ENCODE measurements at places on chromosomes 7 and 10.
A peak's percentile ranks its signal among the peaks of the same experiment; 100 is the strongest.

- no peak for DNase-seq
Observed at GRCh38 chr10:119367841-119368549, 160.6 kb downstream of the GRK5 start.

DNA sequence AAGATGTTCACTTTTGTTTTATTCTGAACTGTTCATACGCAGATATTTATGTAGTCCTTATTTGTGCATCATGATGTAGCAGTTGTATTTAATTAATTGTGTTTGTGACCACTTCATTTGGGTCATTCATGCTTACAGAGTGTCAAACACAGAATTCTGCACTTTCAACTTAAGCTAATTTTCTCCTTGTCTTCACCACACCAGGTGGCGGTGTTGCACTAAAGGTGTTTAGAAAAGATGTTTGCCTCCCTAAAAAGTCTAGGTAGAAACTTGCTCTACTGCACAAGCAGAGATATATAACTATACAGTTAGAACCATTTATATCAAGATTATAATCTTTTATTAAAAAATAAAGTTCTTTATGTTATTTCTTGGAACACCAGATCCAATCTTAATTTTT is 1.3 kb upstream of the TAS2R38 start:
- DNase-seq, result peak; percentile 14

- peak; percentile 87 for DNase-seq
Observed at GRCh38 chr7:102439963-102440795, 6.8 kb downstream of the ORAI2 start.

DNA sequence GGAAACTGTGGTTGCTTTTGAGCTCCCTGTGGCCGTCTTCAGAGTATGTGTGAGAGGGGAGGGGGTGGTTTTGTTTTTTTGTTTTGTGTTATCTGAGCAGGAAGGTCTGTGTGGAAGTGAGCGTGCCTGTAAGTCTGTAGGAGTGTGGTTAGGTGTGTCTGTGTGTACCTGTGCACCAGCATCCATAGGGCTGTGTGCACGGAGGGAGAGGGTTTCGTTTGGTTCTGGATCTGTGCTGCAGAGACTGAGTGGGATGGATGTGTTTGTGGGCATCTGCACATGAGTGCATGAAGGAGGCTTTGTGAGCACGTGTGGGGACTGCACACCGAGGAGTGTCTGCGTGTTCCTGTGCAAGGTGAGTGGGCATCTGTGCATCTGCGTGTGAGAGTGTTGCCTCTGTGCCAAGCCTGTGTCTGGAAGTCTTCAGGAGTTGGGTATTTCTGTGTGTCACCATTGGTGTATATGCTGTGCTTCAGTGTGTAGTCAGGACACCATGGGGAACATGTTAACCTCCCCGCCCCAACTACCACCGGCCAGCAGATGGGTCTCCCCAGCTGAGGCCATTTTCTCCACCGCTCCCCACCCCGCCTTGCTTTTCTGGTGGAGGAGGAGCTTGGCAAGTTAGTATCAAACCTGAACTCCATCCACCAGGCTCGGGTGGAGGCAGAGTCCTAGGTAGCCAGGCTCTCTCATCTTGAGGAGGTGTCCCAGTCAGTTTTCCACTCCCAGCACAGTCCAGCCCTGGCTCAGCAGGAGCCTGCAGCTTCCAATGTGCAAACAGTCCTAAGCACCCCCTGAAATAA is 7.1 kb upstream of the TLX1 start:
- DNase-seq, result no peak

GRCh38 chr7:107355616-107356015 is 114.2 kb upstream of the GPR22 start:
- DNase-seq, result no peak

DNA sequence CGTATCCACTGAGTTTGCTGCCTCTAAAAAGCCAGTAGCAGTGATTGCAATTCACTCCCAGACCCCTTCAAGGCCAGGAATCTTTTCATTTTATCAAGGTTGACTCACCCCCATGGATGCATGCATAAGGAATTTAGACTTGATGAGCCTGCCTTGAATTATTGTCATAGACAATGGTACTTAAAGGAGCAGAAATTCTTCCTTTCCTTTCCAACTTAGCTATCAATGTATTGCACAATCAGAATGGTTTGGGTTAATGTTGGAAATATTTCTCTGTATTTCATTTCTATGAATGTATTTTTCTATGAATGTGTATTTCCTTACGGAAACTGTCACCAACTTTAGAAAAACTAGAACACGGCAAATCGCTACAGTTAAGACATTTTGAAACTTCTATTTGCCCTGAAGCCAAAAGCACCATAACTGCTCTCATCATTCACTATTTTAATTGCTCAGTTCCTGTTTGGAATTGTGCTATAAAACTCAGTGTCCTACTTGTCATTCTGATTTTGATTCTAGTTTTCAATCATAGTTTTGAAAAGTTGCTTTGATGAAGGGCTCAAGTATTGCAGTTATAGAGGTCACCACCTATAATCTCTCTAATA is 355.7 kb upstream of the AKR1E2 start:
- DNase-seq, result peak; percentile 54

DNA sequence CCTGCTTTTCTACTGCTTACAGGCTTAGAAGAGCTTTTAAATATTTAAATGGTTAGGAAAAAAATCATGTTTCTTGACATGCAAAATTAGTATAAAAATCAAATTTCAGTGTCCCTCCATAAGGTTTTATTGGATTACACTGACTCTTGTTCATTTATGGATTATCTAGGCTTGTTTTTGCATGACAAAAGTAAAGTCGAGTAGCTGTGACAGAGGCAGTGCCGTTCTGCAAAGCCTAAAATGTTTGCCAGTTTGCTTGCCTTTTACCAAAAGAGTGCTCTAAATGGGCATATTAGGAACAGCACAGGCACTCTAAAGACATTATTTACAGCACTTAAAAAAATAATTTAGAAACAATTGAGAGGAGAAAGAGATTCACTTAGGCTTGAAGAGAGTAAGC is 139.6 kb downstream of the TSPAN12 start:
- no peak for DNase-seq

GRCh38 chr10:119133949-119134348 is 30.0 kb downstream of the DENND10 start:
- no peak for DNase-seq

All from RWPE1 (cell line).